ENCODE measurements at places on chromosomes 2 and 18.

GRCh38 chr2:41967476-41968181, 80.2 kb upstream of the PKDCC start:
- no peak for DNase-seq

DNA sequence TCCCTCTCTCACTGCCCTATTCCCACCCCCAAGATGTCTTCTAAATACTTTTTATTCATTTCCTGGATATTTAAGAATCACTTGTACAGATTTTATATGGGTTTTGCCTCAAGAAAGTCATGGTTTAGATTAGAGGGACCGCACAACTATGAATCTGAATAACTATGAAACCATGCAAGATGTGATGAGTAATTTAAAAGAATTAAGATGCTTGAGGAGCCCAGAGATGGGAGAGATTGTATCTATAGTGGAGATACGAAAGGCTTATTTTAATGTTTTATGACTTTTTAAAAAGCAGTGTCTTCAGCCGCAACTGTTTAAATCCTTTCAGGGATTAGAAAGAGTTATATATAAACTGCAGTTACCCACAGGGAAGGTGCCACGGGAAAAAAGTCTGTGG, 324.1 kb downstream of the LPIN1 start:
- no peak for DNase-seq

GRCh38 chr2:216366777-216367471, 5.4 kb downstream of the MARCHF4 start:
- no peak for DNase-seq

- DNase-seq = no peak
Observed at GRCh38 chr18:35524226-35524625, 26.5 kb upstream of the INO80C start.

DNA sequence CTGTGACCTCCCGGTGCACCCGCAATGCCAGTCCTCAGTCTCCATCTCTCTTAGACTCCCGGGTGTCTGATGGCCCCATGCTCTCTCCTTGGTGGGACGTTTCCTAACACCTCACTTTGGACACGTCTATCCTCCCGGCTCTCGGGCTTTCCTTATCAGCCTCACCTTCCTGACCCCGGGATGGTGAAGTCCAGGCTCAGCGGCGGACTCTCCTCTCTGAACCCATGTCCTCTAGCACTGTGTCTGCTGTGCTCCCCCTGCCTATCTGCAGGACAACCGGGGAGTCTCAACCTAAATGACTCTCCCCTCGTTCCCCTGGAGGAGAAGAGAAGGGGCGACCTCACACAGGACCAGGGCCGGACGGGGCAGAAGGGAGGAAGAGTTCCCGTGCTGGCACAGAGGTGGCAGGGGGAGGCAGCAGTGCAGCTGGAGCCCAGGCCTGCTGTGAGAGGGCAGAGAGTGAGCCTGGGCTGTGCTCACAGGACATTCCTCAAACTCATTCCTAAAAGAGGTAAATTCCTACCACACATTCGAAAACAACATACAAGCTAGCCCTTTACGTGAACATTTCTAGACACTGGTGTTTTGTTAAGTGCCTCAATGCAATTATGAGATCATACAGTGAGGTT, 41.9 kb downstream of the MBP start:
- DNase-seq = no peak

Measured in effector memory CD8-positive, alpha-beta T cell (primary cell).